Activated CD4-positive, alpha-beta T cell treated with anti-CD3 and anti-CD28 coated beads, Interleukin-2, amount 10 ng/mL, durations not matched to agents 24 days and 14 days (primary cell): ENCODE measurements at places on chromosomes 5 and 9. TPM values are rescaled to one million over a fixed set of nuclear protein-coding genes. Genes with fewer than 3 reads are reported as not detected.

- peaks cover 7% of the 10 kb centered on the region for H3K36me3 ChIP-seq
- H3K27ac ChIP-seq = peak overlapping the region; percentile 42
- DNase-seq = peak; percentile 80
- peaks cover 72% of the 10 kb centered on the region for H3K4me1 ChIP-seq
- no peaks in the 10 kb centered on the region for H3K27me3 ChIP-seq
- peak overlapping the region; percentile 49 for H3K4me3 ChIP-seq
Observed at GRCh38 chr9:71897577-71897976, 13.4 kb downstream of the ABHD17B start.

GRCh38 chr5:107565791-107566767 lies 104.7 kb downstream of the EFNA5 start:
- no peak for DNase-seq
- H3K36me3 ChIP-seq = no peaks in the 10 kb centered on the region
- peaks cover 12% of the 10 kb centered on the region for H3K27me3 ChIP-seq
- H3K4me3 ChIP-seq = no peak overlapping the region
- H3K27ac ChIP-seq = no peak overlapping the region

GRCh38 chr5:164013077-164013670 lies 507.8 kb downstream of the MAT2B start:
- H3K36me3 ChIP-seq = no peaks in the 10 kb centered on the region
- no peaks in the 10 kb centered on the region for H3K4me1 ChIP-seq
- H3K4me3 ChIP-seq = no peak overlapping the region
- no peak overlapping the region for H3K27ac ChIP-seq

GRCh38 chr5:40606077-40606765 lies 73.5 kb upstream of the PTGER4 start:
- peak overlapping the region; percentile 42 for H3K4me3 ChIP-seq
- H3K36me3 ChIP-seq = peaks cover 1% of the 10 kb centered on the region
- no peaks in the 10 kb centered on the region for H3K27me3 ChIP-seq
- peaks cover 18% of the 10 kb centered on the region for H3K4me1 ChIP-seq
- DNase-seq = no peak
- peak overlapping the region; percentile 56 for H3K27ac ChIP-seq

DNA sequence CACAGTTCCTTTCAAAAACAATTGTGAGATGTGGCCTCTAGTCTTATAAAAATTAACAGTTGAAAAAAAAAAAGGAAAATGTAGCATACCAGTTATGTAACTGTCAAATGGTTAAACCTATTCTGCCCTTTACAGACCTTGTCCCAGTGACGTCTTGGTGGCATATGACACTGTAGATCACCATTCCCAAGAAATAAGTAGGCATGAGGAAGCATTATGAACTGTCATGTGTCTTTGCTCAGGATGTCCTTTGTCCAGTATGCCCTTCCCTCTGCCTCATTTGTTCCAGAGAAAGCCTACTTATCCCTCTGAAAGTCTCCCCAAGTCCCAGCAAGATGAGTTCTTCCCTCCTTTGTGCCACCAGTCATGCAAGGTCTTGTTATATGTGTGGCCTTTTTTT lies 63.2 kb downstream of the PAM start:
- DNase-seq = no peak
- H3K4me1 ChIP-seq = peaks cover 19% of the 10 kb centered on the region
- H3K27me3 ChIP-seq = no peaks in the 10 kb centered on the region
- no peak overlapping the region for H3K4me3 ChIP-seq

DNA sequence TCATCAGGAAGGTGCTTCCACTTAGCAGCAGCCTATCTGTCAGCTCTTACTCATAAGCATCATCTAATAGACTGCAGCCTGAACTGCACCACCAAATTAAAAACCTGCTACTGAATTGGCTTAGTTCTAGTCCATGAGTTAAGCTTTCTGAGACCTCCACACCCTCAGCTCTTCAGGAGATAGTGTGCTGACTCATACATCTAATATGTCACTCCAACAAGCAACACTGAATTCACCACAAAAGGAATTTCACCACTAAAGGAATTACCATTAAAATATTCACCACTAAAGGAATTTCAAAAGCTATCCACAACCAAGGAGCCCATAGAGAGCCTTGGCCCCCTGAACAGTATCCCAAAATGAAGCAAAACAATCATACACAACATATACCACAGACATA lies 418.5 kb upstream of the RORB start:
- no peaks in the 10 kb centered on the region for H3K4me1 ChIP-seq
- H3K36me3 ChIP-seq = no peaks in the 10 kb centered on the region
- no peak for DNase-seq
- no peak overlapping the region for H3K27ac ChIP-seq
- H3K4me3 ChIP-seq = no peak overlapping the region

DNA sequence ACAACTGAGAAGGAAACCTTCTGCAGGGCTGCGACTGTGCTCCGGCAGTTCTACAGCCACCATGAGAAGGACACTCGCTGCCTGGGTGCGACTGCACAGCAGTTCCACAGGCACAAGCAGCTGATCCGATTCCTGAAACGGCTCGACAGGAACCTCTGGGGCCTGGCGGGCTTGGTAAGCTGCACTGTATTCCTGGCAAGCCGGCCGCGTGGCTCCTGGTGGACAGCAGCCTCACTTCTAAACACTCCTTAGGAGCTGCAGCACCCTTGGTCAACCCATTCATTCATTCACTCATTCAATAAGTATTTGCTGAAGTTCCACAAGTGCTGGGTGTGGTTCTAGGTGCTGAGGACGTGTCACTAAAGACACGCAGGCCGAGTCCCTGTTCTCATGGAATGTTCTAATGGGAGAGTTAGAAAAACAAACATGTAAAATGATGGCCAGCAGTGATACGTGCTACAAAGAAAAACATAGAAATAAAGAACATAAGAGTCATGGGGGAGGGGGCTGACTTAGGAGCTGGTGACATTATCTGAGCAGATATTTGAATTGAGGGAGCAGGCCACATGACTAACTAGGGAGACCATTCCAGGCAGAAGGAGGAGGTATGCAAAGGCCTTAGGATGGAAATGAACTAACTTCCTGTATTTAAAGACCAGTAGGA lies 6.1 kb downstream of the IL4 start:
- H3K27ac ChIP-seq = no peak overlapping the region
- peaks cover 8% of the 10 kb centered on the region for H3K36me3 ChIP-seq
- DNase-seq = no peak

DNA sequence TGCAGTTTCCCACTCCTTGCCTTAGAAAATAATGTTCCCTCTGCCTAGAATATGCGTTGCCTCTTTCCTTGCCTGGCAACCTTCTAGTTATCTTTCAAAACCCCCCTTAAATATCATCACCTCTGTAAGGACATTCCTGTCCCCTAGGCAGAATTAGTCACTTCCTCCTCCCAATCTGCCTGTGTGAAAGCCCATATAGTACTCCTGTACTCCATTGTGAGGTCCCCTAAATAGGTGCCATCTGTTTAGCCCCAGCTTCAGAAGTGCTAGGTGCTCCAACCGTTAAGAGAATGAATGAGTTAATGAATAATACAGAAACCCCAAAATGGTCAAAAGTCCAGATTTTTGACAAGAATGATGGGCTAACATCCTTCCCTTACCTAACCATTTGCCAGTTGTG lies 181.4 kb downstream of the GDNF start:
- peaks cover 2% of the 10 kb centered on the region for H3K4me1 ChIP-seq
- no peak for DNase-seq
- H3K36me3 ChIP-seq = peaks cover 2% of the 10 kb centered on the region
- no peak overlapping the region for H3K27ac ChIP-seq
- no peaks in the 10 kb centered on the region for H3K27me3 ChIP-seq
- no peak overlapping the region for H3K4me3 ChIP-seq

DUSP1 gene
- total RNA-seq = 10.2 and 10.6 TPM in 2 replicates

- H3K27me3 ChIP-seq = no peaks in the 10 kb centered on the region
- no peaks in the 10 kb centered on the region for H3K36me3 ChIP-seq
- H3K4me3 ChIP-seq = no peak overlapping the region
- no peak for DNase-seq
Observed at GRCh38 chr5:1919209-1919566, 36.5 kb upstream of the IRX4 start.

DNA sequence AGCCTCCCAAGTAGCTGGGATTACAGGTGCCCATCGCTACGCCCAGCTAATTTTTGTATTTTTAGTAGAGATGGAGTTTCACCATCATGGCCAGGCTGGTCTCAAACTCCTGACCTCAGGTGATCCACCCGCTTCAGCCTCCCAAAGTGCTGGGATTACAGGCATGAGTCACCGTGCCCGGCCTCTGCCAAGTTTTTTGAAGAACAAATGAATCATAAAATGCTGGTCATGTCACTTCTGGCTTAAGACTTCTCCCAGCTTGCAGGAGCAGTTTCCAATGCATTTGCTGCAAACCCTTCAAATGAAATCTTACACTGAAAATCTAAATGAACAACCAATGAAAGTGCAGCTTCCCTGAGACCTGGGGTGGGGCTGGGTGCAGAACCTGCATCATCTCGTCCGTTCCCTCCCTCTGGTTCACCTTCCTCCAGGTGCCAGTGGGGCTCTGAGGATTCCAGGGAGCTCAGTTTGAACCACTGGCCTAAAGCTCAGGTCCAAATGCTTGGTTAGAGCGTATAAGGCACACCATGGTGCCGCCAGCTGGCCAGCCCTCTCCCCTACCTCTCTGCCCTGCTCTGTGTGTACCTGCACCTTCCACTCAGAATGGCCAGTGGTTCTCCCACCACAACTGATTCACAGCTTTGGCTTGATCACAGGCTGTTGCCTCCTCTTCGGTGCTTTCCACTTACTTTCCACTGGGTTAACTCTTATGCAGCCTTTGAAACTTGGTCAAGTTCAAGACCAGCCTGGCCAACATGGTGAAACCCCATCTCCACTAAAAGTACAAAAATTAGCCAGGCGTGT lies 39.8 kb upstream of the FUBP3 start:
- H3K27me3 ChIP-seq = peaks cover 46% of the 10 kb centered on the region
- peaks cover 2% of the 10 kb centered on the region for H3K4me1 ChIP-seq
- DNase-seq = no peak

- H3K27me3 ChIP-seq = peaks cover 5% of the 10 kb centered on the region
- H3K36me3 ChIP-seq = peaks cover 4% of the 10 kb centered on the region
- no peak overlapping the region for H3K4me3 ChIP-seq
- H3K27ac ChIP-seq = no peak overlapping the region
- no peak for DNase-seq
Observed at GRCh38 chr5:75614176-75614575, 2.9 kb downstream of the ANKDD1B start.

DNA sequence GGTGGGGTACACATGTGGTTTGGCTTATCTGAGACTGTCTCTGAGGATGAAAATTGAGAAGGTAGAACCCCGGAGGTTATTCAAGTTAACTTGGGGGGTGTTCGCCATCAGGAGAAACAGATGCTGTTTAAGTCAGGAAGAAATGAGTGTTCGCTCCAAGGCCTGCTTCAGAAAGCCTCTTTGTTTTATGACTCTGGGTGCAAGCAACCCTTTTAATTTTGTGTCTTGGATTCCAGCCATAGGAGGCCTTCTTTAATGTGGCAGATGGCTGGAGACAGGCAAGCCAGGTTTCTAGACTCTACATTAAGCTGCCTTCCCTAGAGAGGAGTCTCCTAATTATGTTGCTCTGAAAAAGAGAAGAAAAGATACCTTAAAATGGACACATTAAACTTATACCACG lies 4.2 kb upstream of the SMAD5 start:
- no peak for DNase-seq
- H3K27me3 ChIP-seq = peaks cover 57% of the 10 kb centered on the region

DNA sequence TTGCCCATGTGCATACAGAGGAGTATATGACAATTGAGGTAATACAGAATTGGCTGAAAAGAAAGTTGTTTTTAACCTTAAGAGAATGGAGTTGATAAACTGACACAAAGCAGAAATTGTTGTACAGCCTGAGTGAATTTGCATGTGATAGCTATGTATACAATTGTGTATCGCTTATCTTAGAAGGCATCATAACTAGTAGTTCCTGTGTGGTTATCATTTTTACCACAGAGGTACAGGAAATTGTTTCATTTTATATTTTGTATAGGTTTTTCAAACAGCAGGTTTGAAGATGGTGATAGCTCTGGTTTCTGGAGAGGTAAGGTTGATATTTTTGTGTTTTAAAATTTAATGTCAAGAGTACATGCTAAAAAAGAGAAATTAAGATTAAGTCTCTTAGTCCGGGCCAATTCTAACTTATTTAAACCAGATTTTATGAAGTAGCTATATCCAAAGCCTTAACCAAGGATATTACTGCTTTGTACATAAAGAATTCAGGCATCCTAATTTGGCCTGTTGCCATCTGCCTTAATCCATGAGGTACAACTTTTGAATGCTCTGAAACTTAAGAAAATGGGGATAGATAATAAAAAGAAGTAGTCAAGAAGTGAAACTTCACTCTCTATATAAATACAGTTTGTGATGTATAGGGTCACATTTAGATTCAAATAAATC lies 26.0 kb downstream of the DDX4 start:
- DNase-seq = peak; percentile 67
- H3K27me3 ChIP-seq = no peaks in the 10 kb centered on the region
- H3K27ac ChIP-seq = peak overlapping the region; percentile 31
- H3K4me1 ChIP-seq = peaks cover 32% of the 10 kb centered on the region
- H3K36me3 ChIP-seq = peaks cover 11% of the 10 kb centered on the region

GRCh38 chr9:117757561-117758190 lies 53.5 kb downstream of the TLR4 start:
- H3K4me3 ChIP-seq = no peak overlapping the region
- H3K4me1 ChIP-seq = no peaks in the 10 kb centered on the region
- H3K36me3 ChIP-seq = no peaks in the 10 kb centered on the region
- no peak overlapping the region for H3K27ac ChIP-seq
- peaks cover 10% of the 10 kb centered on the region for H3K27me3 ChIP-seq

DNA sequence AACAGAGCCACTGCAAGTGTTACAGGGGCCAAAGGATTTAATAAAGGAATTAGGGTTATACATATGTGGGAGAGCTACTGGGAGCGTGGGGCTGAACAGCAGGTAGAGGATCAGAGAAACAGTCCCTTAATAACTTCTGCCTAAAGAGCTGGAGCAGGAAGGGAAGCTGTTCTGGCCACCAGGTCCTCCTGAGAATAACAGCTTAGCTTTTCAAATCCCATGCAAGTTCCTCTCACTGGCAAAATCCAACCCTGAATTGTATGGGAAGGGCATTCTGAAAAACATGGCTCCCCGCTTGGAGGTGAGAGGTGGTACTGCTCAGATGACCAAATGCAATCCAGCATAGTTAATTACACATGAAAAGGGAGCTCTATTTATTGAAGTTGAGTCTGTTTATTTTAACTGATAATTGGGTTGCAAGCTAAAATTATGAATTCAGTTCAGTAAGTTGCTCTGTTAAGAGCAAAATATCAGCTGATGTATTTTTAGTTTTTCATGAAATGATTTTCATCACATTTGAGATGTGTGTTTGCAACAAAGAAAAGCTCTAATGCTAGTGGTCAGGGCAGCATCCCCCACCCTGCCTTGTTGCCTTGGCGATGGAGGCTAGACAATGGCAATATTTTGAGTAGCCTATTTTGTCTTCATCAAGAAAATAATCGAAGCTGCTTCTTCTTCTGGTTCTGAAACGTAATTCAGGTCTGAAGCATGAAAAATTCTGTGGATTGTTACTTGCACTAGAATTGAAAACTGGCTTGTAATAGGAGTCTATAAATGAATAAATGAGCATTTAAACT lies 58.4 kb upstream of the SH3GL2 start:
- DNase-seq = no peak
- H3K4me3 ChIP-seq = no peak overlapping the region
- H3K27ac ChIP-seq = no peak overlapping the region
- no peaks in the 10 kb centered on the region for H3K27me3 ChIP-seq
- no peaks in the 10 kb centered on the region for H3K4me1 ChIP-seq

SLU7 gene
- 38.4 and 39.8 TPM in 2 replicates for total RNA-seq

- no peak overlapping the region for H3K4me3 ChIP-seq
- peaks cover 26% of the 10 kb centered on the region for H3K36me3 ChIP-seq
- DNase-seq = no peak
- peak overlapping the region; percentile 31 for H3K27ac ChIP-seq
- no peaks in the 10 kb centered on the region for H3K27me3 ChIP-seq
Observed at GRCh38 chr9:37210737-37211523, 90.6 kb downstream of the ZCCHC7 start.

- DNase-seq = no peak
- no peak overlapping the region for H3K4me3 ChIP-seq
- no peaks in the 10 kb centered on the region for H3K36me3 ChIP-seq
- H3K27ac ChIP-seq = no peak overlapping the region
- no peaks in the 10 kb centered on the region for H3K4me1 ChIP-seq
- no peaks in the 10 kb centered on the region for H3K27me3 ChIP-seq
Observed at GRCh38 chr5:116442931-116443551, 131.6 kb downstream of the SEMA6A start.
